ENCODE measurements at places on chromosomes 7 and 10. TPM values are rescaled to one million over a fixed set of nuclear protein-coding genes. Genes with fewer than 3 reads are reported as not detected.

MYL10 gene
- total RNA-seq = not detected

HHEX gene
- total RNA-seq = 9.9 TPM

ENO4 gene
- not detected for total RNA-seq

BZW2 gene
- 31.3 TPM for total RNA-seq

SPDYE2B gene
- not detected for total RNA-seq

ZNF438 gene
- total RNA-seq = 13.9 TPM

MALRD1 gene
- 0.62 TPM for total RNA-seq

VSTM2A gene
- not detected for total RNA-seq

SOSTDC1 gene
- total RNA-seq = not detected

SLC26A5 gene
- total RNA-seq = not detected

STK17A gene
- 32.2 TPM for total RNA-seq

GPR85 gene
- 0.24 TPM for total RNA-seq

NODAL gene
- total RNA-seq = not detected

TMEM184A gene
- total RNA-seq = not detected

ATOH7 gene
- total RNA-seq = not detected
